ENCODE measurements at places on chromosomes 4 and X.

- no peak for DNase-seq
Measured at GRCh38 chr4:152156442-152156841, 379.4 kb downstream of the FBXW7 start.

GRCh38 chrX:126550816-126551215, 1.8 kb downstream of the DCAF12L1 start:
- no peak for DNase-seq

- DNase-seq, result peak; percentile 55
Measured at GRCh38 chrX:130028196-130028595, 45.8 kb downstream of the BCORL1 start.

DNA sequence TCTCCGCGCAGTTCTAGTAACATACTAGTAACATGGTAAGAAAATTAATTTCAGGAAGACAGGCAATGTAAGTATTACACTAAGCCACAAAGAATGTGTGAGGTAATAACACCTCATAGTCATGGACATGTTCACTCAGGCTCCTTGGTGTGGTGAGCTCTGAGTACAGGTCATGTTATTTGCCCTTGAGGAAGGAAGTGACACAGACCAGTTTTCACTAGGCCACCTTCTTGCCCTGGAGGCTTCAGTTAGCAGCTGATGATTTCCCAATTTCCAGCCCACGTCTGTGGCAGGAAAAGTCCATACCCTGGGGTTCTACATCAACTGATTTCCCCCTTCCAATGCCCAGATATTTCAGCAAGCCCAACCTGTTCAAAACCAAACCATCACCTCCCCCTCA, 6.7 kb downstream of the APOO start:
- DNase-seq, result no peak

- DNase-seq, result no peak
Measured at GRCh38 chrX:24999511-24999910, 16.3 kb downstream of the ARX start.

- DNase-seq, result no peak
Measured at GRCh38 chr4:91302120-91302519, 1001.6 kb upstream of the GRID2 start.

DNA sequence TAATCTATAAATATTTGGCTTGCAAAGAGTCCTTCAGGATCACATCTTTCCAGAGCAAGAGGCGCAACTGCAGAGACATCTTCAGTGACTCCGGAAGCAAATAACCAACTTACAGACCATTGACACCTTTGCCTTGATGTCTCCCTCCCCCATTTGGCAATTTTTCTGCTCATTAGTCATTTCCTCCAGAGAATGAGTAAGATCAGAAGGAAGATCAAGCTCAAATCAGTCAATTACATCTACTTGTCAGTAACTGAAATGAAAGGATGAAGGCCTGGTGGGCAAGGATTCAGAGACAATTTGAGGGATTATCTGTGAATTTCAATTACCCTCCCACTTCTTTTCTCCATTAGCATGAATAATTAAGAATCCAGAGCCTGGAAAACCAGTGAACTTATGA, 665.6 kb upstream of the CPEB2 start:
- DNase-seq, result no peak

DNA sequence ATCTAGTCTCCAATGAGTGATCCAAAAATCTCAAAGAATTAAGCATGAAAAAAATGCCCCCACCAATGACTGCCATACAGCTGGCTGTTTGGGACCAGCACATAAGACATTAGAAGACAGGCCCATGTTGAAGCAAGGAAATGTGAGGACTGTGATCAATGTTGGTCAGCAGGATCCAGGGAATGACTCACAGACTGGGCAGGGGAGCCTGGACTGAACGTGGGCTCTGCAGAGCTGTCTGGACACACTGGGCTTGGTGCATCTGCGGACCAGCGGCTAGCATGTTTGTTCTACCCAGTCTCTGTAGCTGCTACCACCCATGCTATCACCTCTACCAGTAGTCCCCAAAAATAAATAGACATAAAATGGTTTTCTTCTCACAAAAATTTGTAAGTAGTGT, 108.6 kb downstream of the PALLD start:
- no peak for DNase-seq

DNA sequence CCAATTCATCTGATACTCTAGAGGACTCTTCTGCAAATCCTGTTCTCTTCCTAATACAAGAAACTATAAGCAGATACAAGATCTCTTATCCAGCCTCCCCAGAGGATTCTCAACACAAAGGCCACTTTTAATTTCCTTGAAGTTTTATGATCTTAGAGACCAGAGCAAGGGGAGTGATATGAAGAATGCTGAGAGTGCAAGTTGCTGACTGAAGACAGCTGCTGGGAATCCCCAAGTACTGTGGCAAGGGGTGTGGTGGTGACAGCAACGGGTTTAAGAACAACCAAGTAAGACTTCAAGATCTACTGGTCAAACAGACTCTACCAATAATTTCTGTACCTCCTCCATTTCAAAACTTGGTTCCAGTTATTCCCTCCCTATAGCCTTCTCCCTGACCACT, 7.0 kb downstream of the AMMECR1 start:
- peak; percentile 11 for DNase-seq

DNA sequence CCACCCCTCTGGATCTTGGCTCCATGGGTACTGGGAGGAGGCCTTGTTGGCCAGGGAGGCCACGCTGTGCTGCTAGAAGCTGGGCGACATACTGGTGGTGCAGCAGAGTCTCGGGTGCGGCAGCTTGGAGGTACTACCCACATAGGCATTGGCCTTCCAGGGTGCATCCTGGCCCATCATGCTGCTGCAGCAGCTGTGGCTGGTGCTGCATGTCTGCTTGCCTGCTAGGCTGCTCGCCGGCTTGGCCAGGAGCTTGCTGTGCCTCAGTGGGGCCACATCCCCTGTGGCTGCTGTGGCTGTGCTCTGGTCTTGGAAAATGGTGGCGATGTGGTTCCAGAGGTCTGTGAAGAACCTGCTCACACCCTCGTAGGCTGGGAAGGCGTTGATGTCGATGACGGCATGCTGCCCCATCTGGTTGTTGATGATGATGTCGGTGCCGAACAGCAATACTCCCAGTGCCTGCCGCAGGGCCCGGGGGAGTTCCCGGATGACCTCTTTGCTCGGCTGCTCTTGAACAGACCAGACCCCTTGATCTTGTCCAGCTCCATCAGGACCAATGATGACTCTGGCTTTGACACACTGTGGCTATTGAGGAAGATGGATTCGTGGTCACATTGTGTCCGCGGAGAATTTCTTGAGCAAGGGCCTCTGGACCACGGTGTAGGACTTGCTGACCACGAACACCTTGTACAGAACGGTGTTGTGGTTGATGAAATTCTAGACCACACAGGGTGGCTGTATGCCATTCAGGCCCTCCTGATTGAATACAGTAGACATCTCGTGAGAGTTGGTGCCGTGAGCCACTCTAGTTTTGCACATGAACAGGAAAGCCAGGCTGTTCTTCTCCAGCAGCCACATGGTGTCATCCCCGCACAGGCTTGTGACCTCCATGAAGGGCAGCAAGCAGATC, 11.8 kb downstream of the RBM10 start:
- no peak for DNase-seq

GRCh38 chrX:17662391-17662790, 74.9 kb upstream of the SCML1 start:
- DNase-seq, result no peak

- no peak for DNase-seq
Measured at GRCh38 chr4:25722964-25723363, 67.3 kb downstream of the SLC34A2 start.

DNA sequence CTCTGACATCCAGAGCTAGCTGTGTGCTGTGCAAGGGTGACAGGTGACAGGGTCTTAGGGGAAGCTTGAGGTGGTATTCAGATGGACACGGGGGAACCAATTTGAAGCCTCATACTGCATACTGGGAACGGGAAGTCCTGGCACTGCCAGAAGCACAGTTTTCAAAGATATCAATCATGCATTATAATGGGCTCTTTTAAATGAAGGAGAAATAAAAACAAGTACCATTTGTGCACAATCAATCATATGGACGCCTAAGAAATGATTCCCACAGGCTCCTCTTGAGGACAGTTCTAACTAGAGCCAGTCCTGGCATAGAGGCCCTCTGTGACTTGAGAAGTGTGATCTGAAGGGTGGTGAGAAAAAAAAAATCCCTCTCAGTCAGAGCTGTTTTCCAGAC, 50.9 kb downstream of the TSC22D3 start:
- DNase-seq, result no peak

DNA sequence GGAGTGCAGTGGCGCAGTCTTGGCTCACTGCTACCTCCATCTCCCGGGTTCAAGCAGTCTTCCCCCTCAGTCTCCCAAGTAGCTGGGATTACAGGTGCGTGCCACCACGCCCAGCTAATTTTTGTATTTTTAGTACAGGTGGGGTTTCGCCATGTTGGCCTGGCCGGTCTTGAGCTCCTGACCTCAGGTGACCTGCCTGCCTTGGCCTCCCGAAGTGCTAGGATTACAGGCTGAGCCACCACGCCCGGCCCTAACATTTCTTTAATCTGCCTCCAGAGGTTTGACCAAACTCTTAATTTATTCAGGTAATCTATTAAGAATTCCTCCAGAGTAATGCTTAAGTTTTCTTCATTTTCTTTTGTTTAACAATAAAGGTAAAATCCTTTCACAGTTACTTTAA, 171.0 kb downstream of the RAPGEF2 start:
- DNase-seq, result no peak

Measured in activated CD4-positive, alpha-beta T cell treated with anti-CD3 and anti-CD28 coated beads, Interleukin-2, amount 50 U/mL, for 48 hours (primary cell).